GM12878 (cell line): ENCODE measurements at places on chromosomes 7 and 10. TPM values are rescaled to one million over a fixed set of nuclear protein-coding genes. Genes with fewer than 3 reads are reported as not detected.

The FANK1 gene
- total RNA-seq: not detected in 2 replicates

The HOXA13 gene
- not detected in 2 replicates for total RNA-seq

The ANXA8L1 gene
- not detected in 2 replicates for total RNA-seq

The PDZD7 gene
- not detected in 2 replicates for total RNA-seq

DNA sequence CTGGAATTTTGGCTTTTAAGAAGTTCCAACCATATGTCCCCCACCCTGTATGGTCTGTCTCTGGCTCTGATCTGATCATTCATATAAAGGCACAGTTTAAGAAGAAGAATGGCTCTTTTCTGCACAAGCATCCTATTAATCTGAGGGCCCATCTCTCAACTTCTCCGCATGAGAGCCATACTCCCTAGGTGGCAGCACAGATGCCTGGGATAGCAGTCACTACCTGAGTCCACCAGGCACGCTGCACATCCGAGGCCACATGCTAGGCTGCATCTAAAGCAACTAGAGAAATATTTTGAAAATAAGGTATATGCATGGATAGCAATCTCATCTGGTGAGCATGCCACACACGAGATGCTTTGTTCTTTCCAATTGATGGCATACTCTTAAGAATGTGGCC is 565.5 kb downstream of the PARD3 start:
- no peaks in the 10 kb centered on the region for H3K36me3 ChIP-seq
- no peaks in the 10 kb centered on the region for H3K27me3 ChIP-seq
- DNase-seq: no peak
- H3K27ac ChIP-seq: no peak overlapping the region

- DNase-seq: no peak
- no peaks in the 10 kb centered on the region for H3K27me3 ChIP-seq
- H3K27ac ChIP-seq: no peak overlapping the region
- H3K36me3 ChIP-seq: no peaks in the 10 kb centered on the region
- no peaks in the 10 kb centered on the region for H3K4me1 ChIP-seq
These were observed 590.7 kb upstream of the STEAP1 start for GRCh38 chr7:89563597-89563996.

GRCh38 chr7:156509216-156509615 is 131.4 kb upstream of the RNF32 start:
- H3K27ac ChIP-seq: no peak overlapping the region
- H3K4me3 ChIP-seq: no peak overlapping the region
- no peaks in the 10 kb centered on the region for H3K4me1 ChIP-seq
- no peak for DNase-seq
- no peaks in the 10 kb centered on the region for H3K27me3 ChIP-seq
- no peaks in the 10 kb centered on the region for H3K36me3 ChIP-seq

- DNase-seq: no peak
- H3K4me1 ChIP-seq: peaks cover 51% of the 10 kb centered on the region
- H3K36me3 ChIP-seq: no peaks in the 10 kb centered on the region
- no peaks in the 10 kb centered on the region for H3K27me3 ChIP-seq
These were observed 28.3 kb downstream of the LRRC20 start for GRCh38 chr10:70354100-70354499.

- no peak overlapping the region for H3K27ac ChIP-seq
- H3K27me3 ChIP-seq: no peaks in the 10 kb centered on the region
- no peaks in the 10 kb centered on the region for H3K36me3 ChIP-seq
- H3K4me3 ChIP-seq: no peak overlapping the region
- peaks cover 2% of the 10 kb centered on the region for H3K4me1 ChIP-seq
- DNase-seq: no peak
These were observed 43.5 kb upstream of the SLC35G1 start for GRCh38 chr10:93850031-93851015.

DNA sequence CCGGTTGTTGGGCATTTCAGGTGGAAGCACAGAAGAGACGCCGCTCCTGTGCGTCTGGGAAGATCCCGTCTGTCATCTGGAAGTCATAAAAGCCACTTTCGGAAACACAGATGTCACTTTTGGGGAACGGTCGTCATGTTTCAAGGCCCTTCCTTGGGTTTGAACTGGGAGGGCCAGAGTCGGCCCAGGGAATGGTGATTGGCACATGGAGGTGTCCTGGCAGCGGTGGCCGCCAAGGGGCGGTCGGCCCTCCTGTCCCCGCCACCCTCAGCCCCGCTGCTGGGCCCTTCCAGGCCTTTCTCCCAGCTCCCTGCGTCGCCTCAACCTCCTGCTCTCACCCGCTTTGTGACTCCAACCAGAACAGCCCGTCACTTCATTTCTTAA is 115.2 kb upstream of the SFMBT2 start:
- no peak overlapping the region for H3K4me3 ChIP-seq
- H3K36me3 ChIP-seq: no peaks in the 10 kb centered on the region
- H3K27me3 ChIP-seq: no peaks in the 10 kb centered on the region
- DNase-seq: no peak
- peaks cover 8% of the 10 kb centered on the region for H3K4me1 ChIP-seq

DNA sequence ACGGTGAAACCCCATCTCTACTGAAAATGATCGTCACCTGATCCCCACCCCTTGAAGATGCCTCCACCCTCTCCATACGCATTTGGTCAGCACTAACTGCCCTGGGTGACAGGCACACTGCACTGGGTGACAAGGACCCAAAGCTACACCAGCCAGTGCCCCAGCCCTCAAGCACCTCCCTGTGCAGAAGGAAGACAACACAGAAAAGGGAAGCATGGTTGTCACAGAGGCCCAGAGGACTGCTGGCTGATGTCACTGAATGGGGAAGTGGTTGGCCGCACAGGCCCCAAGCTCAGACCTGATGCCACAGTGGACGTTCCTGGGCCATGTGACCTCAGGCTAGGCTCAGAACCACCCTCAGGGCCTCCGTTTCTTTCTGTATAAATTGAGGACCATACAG is 4.2 kb upstream of the PILRA start:
- H3K27ac ChIP-seq: peak overlapping the region; percentile 93
- H3K27me3 ChIP-seq: no peaks in the 10 kb centered on the region
- H3K4me1 ChIP-seq: peaks cover 70% of the 10 kb centered on the region
- no peak overlapping the region for H3K4me3 ChIP-seq
- peaks cover 5% of the 10 kb centered on the region for H3K36me3 ChIP-seq
- peak; percentile 90 for DNase-seq

DNA sequence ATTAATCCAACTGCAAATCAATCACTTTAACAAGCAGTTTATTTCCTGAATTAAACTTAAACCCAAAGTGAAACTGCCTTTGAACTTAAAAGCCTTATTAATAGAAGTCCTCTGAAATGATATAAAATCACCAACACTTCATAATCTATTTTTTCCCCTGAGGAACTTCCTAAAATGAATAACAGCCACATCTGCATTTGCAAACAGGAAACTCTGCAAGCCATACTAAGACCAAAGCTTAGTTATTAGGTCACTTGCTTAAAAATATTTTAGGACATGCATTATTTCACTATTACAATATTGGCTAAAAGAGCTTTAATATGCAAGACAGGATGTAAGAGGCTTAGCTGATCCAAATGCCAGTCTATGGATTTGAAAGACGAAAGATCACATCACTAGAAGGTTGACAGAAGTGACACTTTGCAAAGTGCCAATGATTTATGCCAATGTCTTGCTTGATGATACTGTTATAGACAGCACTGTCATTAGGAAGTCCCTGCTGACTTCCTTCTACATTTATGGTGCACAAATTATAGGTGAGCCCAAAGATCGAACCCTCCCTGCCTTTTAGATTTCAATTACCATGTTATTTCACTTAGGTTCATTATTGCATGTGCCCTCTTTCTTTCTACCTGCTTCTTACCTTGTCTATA is 99.9 kb upstream of the SKAP2 start:
- no peaks in the 10 kb centered on the region for H3K36me3 ChIP-seq
- H3K4me1 ChIP-seq: no peaks in the 10 kb centered on the region
- no peak overlapping the region for H3K4me3 ChIP-seq
- no peak overlapping the region for H3K27ac ChIP-seq

- no peaks in the 10 kb centered on the region for H3K27me3 ChIP-seq
- no peaks in the 10 kb centered on the region for H3K4me1 ChIP-seq
- H3K36me3 ChIP-seq: no peaks in the 10 kb centered on the region
These were observed 107.0 kb upstream of the CELF2 start for GRCh38 chr10:10910634-10911033.

- no peak for DNase-seq
- no peak overlapping the region for H3K4me3 ChIP-seq
- H3K4me1 ChIP-seq: no peaks in the 10 kb centered on the region
- no peaks in the 10 kb centered on the region for H3K36me3 ChIP-seq
- no peaks in the 10 kb centered on the region for H3K27me3 ChIP-seq
These were observed 455.4 kb upstream of the C7orf33 start for GRCh38 chr7:148135116-148135515.

GRCh38 chr10:122530177-122530576 is 30.4 kb upstream of the DMBT1 start:
- no peak overlapping the region for H3K27ac ChIP-seq
- H3K4me1 ChIP-seq: no peaks in the 10 kb centered on the region
- DNase-seq: no peak
- H3K4me3 ChIP-seq: no peak overlapping the region
